Activated CD4-positive, alpha-beta T cell treated with anti-CD3 and anti-CD28 coated beads for 1 hour (primary cell): ENCODE measurements at places on chromosomes 16 and 17.

DNA sequence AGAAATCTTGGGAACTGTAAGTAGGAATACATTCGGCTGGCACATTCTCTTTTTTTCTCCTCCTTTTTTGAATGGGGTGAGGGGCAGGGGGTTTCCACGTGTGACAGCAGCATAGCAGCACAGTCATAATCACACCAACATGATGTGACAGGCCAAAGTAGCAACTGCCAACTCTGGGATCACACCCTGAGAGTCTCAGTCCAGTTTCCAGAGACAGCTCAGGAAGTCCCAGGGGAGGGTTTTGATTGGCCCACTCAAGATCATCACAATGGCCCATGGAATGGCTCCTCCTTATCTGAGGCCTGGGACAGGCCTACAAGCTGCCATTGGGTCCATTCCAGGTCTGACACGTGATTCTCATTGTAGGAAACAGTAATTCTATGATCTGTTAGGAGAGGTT, 207.1 kb upstream of the ASIC2 start:
- DNase-seq: no peak

DNA sequence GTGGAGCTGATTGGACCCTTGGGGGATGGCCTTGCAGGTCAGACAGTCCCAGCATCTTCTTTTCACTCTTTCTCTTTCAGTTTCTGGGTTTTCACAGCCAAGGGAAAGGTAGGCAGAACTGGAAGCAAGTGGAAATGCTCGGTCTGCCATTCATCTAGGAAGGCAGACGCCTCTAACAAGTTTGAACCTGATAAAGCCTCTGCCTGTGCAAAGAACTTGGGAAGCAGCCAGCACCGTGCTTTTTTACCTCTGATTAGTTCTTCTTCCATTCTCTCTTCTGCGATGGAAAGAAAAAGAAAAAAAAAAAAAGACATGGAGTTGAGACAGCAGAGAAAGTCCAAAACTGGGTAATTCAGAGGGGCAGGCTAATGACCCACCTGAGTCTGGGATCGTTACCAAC, 997.8 kb upstream of the EEF2KMT start:
- no peak for DNase-seq

GRCh38 chr17:36879027-36879426, 58.2 kb upstream of the LHX1 start:
- no peak for DNase-seq

- DNase-seq: no peak
Observed at GRCh38 chr17:28643983-28644786, 773 bp downstream of the BLTP2 start.

GRCh38 chr17:22492331-22492730, 800.0 kb downstream of the KCNJ18 start:
- DNase-seq: no peak

DNA sequence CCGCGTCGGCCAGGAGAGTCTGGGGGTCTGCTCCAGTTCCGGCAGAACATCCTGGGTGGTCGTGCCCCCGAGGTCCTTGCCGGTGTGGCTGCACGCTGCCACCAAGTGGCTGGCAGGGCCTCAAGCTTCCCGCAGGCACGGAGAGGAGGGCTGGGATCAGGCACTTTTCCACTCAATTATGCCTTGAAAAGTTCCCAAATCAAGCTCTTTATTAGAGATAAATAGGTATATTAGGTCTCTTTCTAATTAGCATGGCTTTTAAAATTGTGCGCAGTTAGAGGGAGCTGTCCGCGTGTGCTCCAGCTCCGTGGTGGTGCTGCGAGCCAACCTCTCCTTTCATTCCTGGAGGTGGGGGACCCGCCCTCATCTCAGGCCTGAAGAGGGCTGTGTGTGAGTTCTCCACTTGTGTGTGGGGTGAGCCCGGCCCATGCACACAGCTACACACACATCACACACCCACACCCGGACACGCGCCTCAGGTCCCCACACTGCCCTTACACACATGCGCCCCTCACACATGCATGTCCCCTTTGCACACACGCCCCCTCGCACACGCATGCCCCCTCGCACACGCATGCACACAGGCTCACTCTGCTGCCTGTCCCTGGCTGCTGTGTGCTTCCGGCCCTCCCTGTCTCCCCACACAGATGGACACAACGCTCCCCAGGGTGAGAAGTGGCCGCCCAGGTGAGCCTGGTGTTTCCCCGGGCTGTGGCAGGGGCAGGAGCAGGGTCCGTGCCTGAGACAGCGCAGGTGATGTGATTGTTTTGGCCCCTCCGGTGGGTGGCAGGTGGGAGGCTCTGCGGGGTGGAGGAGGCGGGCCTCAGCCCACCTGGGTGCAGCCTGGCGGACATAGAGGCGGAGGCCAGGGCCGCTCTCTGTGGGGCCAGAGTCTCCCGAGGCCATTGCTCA, 28.8 kb downstream of the CACNA1H start:
- no peak for DNase-seq

DNA sequence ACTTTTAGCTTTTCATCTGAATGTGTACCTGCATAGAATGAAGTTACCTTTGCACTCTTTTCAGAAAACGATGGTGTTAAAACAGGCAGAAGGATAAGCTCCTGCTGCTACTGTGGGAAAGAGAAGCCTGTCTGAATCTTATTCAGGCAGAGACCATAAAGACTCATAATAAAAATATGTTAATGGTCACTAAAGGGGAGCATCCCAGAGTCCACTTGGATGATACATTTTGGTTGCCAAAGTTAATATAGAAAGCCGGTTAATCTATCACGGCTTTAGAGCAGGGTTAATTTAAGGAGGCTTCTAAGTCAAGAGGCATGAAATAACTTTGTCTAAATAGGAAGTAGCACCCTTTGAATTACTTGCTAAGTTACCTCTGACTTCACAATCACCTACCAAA, 2.9 kb downstream of the MARCHF10 start:
- no peak for DNase-seq

DNA sequence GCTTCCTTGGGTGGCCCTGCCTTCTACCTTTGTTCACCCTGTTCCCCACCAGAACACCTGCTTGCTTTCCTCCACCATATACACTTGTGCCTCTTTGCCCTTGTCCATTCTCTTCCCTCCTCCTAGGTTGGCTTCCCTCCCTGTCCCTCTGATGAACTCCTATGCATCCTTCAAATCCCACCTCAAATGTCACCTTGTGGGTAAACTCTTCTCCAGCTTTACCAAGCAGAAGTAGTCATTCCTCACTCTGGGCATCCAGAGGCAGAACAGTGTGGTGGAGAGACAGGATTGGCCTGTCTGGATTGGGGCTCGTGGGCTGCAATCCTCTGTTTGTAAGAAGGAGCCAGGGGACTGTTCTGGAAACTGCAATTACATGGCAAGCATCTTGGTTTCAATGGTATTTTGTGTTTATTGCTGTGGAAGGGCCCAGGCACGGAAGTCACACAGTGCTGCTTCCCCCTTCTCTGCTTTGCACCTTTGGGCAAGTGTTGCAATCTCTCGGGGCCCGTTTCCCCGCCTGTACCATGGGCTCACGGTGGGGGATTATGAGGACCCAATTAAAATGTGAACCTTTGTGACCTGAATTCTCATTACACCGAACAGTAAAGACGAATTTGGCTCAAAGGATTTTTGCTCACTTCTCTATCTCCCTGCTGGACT, 21.9 kb upstream of the NXPH3 start:
- DNase-seq: no peak

DNA sequence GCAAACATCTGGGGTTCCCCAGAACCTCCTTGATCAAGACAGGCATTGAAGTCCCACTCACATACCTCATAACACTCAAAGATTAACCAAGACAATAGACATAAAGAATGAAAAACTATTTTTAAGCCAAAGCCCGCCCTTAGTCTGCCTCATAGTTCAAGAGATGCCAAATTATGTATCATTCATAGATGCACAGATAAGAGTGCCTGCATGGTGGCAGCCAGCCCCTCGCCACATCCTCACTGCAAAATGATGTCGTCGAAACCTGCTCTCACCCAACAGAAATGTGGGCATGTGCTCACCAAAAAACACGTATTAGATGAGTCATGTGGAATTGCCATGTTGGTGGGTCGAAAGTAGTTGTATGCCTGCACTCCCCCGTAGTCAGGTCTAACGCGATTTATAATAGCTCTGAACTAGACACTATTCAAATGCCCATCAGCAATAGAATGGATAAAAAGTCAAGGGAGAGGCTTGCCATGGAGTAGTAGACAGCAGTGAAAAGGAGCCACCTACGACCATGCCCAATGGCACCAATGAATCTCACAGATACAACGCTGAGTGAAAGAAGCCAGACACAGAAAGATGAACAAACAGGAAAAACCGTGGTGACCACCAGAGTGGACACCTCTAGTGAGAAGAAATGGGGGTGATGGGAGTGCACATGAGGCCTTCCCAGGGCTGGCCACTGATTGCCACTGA, 64.8 kb downstream of the C16orf95 start:
- no peak for DNase-seq

- peak; percentile 28 for DNase-seq
Observed at GRCh38 chr16:70018254-70018653, 67.1 kb downstream of the CLEC18A start.

GRCh38 chr16:23269248-23269953, 32.7 kb upstream of the SCNN1B start:
- no peak for DNase-seq

GRCh38 chr17:45117334-45117733, 15.0 kb downstream of the PLCD3 start:
- no peak for DNase-seq

DNA sequence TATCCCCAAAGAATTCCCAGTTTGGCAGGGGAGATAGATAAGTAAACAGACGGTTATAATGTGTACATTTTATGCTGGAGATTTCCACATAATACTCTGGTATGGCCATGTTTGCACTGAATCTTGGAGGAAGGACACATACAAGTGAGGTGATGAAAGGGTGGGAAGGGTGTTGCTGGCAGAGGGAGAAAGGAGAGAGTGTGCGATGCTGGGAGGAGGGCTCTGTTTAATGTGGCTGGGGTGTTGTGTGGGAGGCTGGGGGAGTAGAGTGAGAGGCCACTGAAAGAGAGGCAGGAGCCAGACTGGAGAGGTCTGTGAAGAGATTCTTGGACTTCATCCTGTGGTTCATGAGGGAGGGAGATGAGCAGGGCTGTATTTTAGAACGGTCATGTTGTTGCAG, 87.6 kb downstream of the SPACA3 start:
- no peak for DNase-seq

DNA sequence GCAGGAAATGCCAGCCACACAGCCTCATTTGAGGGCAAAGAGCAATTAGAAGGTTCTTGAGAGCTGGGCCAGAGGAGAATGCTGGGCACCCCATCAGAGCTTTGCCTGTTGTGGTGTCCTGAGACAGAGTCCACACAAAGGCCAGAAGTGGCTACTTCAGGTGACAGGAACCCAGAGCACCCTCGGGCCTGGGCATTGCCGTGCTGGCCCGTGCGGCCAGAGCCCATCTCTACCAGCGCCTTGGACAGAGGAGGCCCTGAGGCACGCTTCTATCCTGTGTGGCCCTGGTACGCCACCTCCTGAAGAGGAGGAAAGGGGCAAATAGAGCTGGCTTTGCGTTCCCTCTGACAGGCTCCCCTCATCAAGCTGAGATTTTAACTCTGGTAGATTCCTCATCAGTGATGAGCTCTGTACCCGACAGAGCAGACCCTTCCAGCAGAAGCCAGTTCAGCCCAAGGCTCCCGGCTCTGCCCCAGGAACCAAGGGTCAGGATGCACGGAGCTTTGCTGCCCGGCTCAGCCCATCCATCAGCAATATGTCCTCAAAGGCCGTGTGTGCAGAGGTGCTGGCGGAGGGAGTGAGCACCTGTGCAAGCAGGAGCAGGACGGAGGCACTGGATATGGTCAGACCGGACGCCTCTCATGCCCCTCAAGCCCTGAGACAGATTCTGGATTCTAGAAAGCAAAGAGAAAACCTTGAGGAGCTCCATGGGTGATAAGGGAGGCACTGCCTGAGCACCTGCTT, 3.4 kb upstream of the RASD1 start:
- DNase-seq: no peak

GRCh38 chr16:85984947-85985451, 86.0 kb downstream of the IRF8 start:
- no peak for DNase-seq

GRCh38 chr17:40108970-40109824, 8.8 kb upstream of the NR1D1 start:
- no peak for DNase-seq

DNA sequence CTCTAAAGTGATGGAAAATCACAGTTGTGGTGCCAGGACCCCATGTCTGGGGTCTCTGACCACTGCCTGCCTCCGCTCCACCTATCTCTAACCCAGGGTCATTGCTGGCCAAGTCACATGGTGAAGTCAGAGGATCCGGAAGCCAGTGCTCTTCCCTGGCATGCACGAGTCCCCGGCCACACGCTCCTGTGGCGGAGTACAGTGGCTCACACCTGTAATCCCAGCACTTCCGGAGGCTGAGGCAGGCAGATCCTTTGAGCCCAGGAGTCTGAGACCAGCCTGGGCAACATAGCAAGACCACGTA, 21.5 kb upstream of the RBFOX3 start:
- no peak for DNase-seq

- no peak for DNase-seq
Observed at GRCh38 chr16:50520451-50521245, 27.5 kb upstream of the NKD1 start.

- DNase-seq: no peak
Observed at GRCh38 chr16:23729503-23730424, 16.7 kb upstream of the ERN2 start.

DNA sequence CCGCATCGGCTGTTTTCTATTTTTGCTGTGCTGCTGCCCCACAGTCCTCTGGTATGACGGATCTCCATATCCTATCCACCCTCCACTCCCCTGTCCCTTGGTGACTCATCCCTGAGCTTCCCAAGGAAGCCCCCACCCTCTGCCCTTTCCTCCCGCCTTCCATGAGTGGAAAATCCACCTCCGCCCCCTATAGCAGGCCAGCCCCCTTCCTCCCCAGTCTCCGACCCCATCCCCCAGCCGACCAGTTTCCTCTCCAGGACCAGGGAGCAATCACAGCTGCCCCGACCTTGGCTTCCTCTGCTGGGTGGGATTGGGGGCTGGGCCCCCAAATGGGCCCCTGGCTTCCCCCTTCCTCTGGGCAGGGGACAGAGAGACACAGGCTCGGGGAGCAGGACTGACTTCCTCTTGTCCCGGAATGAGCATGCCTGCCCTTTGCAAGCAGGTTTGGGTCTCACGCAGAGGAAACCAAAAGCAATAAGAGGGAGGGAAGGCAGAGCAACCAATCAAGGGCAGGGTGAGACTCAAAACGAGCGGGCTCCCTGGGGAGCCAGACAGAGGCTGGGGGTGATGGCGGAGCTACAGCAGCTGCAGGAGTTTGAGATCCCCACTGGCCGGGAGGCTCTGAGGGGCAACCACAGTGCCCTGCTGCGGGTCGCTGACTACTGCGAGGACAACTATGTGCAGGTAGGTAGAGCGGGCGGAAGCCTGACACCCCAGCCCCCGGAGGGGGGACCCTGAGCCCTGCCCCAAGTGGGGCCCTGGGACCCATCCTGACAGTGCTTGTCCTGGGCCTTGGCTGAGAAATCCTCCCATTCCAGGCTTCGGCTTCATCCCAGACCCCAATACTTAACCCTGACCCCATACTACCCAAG, at the start of the genes ABI3 and GNGT2:
Gene ABI3, plus strand, starts transcription at position 550 of the 872 bp plus-strand sequence. Its CDS starts 18 bp downstream, at position 568.
Gene GNGT2, minus strand, starts transcription at position 417 of the 872 bp plus-strand sequence. CDS start 3,152 bp downstream, outside the sequence.
- peak; percentile 41 for DNase-seq

GRCh38 chr16:4693956-4694641, 737 bp downstream of the NUDT16L1 start:
- DNase-seq: peak; percentile 29

- no peak for DNase-seq
Observed at GRCh38 chr16:85473323-85473722, 139.8 kb upstream of the GSE1 start.
